ENCODE measurements at places on chromosomes 6 and 20.
A peak's percentile ranks its signal among the peaks of the same experiment; 100 is the strongest.

DNA sequence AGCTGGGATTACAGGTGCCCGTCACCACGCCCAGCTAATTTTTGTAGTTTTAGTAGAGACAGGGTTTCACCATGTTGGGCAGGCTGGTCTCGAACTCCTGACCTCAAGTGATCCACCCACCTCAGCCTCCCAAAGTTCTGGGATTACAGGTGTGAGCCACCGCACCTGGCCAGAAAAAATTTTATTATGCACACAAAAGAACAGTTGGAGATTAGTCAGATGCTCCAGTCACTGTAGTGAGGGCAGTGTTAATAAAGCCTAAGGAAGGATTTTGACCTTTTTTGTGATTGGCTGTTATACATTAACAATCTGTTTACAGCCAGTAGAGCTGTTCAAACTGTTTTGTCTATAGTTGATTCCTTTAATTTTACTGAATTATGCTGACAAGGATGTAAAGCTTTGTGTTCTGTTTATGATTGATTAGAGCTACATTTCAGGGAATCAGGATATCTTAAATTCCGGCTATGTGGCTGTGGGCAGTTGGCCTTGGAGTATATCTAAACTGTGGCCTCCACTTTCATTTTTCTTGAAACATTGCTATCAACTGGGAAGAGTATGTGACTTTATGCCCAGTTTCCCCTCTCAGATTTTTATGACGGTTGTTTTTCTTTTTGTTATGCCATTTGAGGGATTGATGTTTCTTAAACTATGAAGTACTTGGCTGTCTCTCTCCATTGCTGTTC lies 9.9 kb downstream of the ZSWIM3 start:
- DNase-seq: no peak

GRCh38 chr6:16799279-16800193 lies 38.3 kb upstream of the ATXN1 start:
- DNase-seq: no peak

- peak; percentile 26 for DNase-seq
Observed at GRCh38 chr6:29294499-29294914, 7.0 kb upstream of the OR14J1 start.

GRCh38 chr6:131717836-131718542 lies 7.2 kb upstream of the CTAGE9 start:
- DNase-seq: no peak

DNA sequence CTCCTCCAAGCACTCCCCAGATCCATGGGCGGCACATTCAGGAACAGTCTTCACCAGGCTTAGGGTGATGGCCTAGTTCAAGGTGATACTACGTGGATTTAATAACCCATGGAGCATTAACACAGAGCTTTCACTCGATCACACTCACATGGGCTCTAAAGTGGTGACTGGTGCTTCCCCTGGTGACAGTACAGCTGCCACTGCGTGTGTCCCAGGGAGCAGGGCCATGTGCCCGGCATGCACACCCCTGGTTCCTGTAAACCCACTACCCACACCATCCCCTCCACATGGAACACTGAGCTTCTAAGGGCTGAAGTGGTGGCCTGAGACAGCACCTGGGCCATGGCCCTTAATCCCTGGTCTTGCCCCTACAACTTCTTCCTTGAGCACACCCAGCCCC lies 27.8 kb upstream of the APMAP start:
- DNase-seq: no peak

DNA sequence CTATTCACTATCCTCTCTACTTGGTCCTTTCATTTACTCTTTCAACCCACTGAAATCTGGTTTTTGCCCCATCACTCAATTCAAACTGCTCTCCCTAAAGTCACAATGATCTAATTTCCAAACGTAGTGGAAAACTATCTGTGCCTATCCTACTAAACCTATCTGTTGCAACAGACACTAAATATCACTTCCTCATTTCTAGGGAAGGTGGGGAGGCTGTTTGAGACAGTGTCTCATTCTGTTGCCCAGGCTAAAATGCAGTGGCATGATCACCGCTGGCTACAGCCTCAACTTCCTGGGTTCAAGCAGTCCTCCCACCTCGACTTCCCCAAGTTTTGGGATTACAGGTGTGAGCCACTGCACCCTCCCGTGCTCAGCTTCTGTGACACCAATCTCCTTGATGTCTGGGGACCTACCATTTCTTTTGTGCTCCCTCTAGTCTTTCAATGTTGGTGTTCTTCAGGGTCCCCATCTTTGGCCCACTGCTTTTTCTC lies 8.8 kb downstream of the RANBP9 start:
- DNase-seq: no peak
